EL (cell line): ENCODE measurements at places on chromosomes 1 and 21.

GRCh38 chr1:227244339-227245118, 73.8 kb downstream of the CDC42BPA start:
- DNase-seq: no peak

DNA sequence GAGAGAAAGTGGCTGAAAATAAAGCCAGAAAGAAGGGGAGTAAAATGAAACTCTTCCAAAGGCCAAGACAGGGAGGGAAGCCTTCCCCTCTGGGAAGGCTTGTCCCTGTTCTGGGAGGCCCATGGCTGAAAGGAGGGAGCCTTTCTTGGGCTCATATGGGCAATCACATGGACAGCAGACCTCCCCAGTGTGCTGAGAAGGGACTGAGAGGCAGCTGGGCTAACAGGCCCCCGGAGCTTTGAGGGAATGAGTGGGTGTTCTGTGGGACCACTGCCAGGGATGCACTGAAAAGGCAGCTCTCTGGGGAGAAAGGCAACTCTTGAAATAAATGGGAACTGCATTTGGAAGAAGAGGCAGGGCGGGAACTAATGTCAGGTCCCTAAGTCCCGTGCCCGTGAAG, 39.1 kb downstream of the KANK4 start:
- no peak for DNase-seq

DNA sequence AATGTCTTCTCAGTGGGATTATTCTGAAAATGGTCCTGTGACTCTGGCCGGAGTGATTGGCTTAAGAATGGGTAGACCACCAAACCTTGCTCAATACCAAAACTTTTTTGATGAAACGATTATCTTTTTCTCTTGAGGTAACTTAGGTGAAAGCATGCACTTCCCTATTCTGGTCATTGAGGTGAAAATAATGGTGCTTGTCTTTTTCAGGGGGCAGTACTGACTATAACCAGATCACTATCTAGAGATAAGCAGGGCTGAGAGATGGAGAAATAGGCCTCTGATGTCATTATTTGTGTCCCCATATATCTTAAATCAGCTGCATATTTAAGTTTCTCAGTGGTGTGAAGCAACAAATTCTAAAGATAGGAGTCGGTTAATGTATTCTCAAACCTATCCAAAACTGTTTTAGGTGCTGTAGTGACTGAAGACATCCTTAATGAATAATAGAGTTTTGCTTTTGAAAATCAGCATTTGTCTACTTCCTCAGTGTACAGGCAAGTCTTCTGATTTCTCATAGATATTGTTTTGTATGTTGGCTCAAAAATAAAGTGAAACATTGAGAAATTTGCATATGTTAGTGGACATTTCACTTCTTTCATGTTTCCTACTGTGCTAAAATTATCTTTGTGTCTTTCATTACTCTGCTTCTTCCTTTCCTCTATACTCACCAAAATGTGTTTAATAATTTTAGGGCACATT, 735.3 kb upstream of the ADGRL4 start:
- DNase-seq: no peak

- DNase-seq: no peak
Measured at GRCh38 chr1:75796376-75797272, at the start of gene MSH4. Gene MSH4 (plus strand): TSS chr1:75796882. CDS start chr1:75796986, 104 bp downstream.

- DNase-seq: peak; percentile 38
Measured at GRCh38 chr1:240212556-240212955, 120.9 kb downstream of the FMN2 start.

DNA sequence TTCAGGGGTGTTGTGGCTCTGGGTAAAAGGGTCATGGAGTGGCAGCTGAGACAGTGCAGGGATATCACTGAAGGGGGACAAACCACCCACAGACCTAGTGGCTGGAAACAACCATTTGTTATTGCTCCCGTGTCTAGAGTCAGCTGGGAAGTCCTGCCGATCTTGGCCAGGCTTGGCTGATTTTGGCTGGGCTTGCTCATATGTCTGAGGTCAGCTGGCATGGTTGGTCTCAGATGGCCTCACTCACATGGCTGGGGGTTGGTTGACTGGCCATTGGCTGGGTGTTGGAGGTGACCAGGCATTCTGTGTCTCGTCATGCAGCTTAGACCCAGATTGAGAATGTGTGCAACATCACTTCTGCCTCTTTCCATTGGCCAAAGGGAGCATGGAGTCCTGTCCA, 203.8 kb upstream of the POU3F1 start:
- DNase-seq: no peak

GRCh38 chr1:246113555-246114095, 393.5 kb downstream of the SMYD3 start:
- no peak for DNase-seq

DNA sequence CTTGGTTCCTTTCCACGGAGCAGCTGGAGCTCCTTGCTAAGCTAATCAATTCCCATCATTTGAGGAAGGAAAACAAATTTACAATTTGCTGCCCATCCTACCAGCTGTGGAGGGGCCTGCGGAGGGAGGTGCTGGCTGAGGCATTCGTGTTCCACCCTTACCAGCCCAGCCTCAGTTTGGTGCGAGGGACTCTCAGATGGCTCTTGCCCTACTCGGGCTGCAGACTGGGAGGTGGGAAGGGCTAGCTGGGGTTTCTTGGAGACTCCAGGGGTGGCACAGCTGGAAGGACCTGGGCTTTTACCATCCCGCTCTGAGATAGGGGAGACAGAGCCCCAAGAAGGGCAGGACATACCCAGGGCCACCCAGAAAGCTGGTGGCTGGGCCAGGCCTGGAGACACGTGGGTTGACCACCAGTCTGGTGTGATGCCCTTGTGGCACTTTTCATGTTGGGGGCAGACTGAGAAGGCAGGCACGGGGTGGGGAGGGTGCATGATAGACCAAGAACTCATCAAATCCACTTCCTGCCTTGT, 17.7 kb downstream of the DISP3 start:
- no peak for DNase-seq

GRCh38 chr1:108556066-108556465, 3.8 kb upstream of the EEIG2 start:
- no peak for DNase-seq

GRCh38 chr1:200359610-200360163, 50.1 kb downstream of the ZNF281 start:
- peak; percentile 50 for DNase-seq

DNA sequence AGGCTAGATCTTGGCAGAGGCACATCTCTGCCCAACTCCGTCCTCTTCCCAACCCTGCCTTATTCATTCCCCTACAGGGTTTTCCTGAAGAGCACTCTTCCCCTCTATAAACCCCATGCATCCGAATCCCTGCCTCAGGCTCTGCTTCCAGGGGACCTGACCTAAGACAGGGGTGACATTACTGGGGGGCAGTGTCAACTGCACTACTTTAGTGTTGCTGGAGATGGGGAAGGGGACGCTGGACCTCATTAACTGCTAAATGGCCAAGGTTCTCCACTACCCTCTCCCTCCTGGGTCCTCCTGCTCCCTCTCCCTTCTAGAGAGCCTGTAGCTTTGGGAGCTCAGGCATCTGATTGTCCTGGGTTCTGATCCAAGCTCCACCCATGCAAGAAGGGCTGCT, 126.2 kb downstream of the GRIK3 start:
- no peak for DNase-seq

DNA sequence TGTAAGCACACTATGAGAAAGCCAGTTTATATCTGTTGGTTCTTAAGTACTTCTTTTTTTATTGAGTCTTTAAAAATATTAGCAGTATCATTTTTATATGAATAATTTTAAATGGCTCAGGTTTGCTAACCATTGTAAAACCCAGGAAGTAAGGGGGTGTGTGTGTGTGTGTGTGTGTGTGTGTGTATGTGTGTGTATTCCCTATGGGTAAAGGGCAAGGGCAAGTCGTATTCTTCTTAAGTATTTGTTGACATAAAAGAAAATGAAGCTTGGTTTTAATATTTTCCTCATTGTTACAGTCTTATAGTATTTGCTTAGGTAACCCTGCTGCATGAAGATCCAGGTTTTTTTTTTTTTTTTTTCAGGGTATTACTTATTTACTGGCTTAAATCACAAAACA, 495.0 kb upstream of the B3GALT2 start:
- no peak for DNase-seq

GRCh38 chr1:40723196-40723955, 31.9 kb downstream of the NFYC start:
- no peak for DNase-seq

DNA sequence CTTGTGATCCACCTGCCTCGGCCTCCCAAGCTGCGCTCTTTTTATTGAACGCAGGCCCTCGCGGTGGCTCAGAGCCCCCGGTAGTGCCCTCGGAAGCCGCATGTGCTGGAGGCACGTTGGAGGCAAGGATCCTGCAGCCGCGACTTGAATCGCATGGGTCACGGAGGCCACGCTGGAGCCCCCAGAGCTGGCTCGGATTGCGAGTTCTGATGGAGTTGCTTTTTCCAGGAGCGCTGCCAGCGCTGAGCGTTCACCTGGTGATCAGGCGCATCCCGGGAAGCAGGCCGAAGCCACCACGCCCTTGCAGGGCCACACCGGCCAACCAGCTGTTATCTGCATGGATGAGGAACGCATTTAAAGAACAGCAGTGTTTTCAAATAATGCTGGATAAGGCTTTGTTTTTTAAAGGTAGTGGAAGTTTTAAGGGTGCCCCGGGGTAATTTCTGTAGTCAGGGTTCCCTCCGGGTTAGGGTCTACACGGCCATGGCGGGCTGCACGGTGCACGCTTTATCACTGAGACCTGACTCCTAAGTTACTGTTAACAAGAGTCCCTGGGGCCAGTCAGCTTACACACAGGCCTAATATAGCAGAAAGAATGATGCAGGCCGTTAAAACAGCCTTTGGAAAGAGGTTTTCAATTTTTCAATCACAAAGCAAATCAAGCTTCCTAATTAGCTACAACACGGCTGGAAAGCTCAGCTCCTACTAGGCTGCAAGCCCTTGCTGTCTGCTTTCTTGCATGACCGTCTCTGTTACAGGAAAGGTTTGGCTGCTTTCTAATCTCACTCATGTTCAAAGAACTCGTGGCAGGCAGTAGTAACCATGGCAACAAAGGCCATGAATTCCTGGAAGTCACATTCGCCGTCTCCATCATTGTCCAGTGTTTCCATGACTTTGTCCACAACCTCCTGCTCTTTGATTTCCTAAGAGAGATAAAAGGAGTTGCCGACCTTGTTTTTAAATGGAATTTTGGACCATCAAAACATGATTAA, 6.0 kb downstream of the S100B start:
- DNase-seq: peak; percentile 81

DNA sequence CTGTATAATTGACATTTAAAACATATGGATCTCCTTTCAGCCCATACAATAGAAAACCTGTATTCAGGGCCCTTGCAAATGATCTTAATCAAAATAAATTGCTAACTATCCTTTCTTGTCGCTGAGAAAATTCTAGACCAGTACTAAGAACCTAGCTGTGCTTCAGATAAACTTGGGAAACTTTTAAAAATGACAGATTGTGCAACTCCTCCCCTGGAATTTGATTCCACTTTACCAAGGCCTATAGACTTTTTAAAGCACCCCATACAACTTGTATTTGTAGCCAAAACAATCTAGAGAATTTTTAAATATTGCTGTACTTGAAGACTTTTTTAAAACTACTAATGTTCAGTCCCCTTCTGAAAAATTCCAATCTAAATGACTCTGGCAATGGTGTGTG, 51.6 kb downstream of the ZNF644 start:
- DNase-seq: no peak

- DNase-seq: no peak
Measured at GRCh38 chr1:205067031-205067430, 17.2 kb downstream of the TMEM81 start.

DNA sequence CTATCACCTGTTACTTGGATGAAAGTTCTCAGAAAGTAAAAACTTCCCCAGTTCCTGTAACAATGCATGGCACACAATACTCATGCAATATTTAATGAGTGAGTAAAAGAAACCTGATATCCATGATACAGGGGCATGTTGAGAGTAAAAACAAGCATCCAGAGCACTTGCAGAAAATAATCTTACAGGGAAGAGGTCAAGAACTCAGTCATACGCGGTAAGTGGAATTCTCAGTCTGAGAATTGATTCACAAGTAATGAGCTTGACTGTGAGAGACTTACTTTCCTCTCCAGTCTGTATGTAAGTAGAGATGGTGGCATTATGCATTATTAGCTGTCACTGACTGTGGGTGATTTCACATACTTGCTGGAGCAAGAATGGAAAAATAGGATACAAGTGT, 976.9 kb downstream of the BRINP3 start:
- no peak for DNase-seq

- DNase-seq: no peak
Measured at GRCh38 chr1:46596036-46596435, 8.0 kb downstream of the MKNK1 start.

- no peak for DNase-seq
Measured at GRCh38 chr1:231716879-231717278, 90.3 kb downstream of the DISC1 start.

DNA sequence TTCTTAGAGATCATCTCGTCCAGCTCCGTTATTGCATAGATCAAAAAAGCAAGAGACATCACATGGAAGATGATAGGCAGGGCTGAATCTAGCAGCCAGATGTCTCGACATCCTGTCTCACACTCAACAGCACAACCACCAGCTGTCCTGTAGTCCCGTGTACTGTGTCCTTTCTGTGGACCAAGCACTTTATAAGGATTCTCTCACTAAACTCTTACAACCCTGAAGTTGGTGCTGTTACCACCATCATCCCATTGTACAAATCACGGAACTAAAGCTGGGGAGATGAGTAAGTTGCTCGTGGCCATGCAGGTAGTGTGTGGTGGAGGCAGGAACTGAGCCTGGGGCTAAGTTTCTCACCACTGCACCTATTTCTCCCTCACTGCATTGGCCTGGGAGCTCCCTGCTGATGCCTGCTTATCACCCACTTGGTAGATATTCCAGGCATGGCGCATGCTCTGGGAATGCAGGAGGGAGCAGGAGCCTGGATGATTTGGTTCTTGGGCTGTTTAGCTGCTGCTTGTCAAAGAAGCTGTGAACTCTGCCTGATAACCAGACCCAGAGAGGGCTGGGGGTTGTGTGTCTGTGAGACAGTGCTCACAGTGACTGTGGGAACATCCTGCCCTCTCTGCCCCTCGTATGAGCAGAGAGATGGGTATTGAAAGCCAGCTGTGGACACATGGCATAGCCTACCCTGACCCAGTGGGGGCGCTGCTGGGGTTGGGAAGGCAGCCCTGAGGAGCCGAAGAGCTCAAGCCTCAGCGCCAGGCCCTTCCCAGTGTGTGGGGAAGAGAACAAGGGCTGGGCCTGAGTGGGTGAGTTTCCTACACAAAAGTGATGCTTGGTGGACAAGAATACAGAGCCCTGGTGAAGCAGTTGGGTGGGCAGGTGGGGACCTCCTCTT, 13.6 kb downstream of the PPFIA4 start:
- no peak for DNase-seq

- DNase-seq: no peak
Measured at GRCh38 chr1:202127836-202128622, 5.3 kb downstream of the GPR37L1 start.

- DNase-seq: peak; percentile 47
Measured at GRCh38 chr1:55071477-55071876, 32.1 kb downstream of the PCSK9 start.

- DNase-seq: no peak
Measured at GRCh38 chr1:206744683-206745082, 25.9 kb upstream of the IL19 start.

DNA sequence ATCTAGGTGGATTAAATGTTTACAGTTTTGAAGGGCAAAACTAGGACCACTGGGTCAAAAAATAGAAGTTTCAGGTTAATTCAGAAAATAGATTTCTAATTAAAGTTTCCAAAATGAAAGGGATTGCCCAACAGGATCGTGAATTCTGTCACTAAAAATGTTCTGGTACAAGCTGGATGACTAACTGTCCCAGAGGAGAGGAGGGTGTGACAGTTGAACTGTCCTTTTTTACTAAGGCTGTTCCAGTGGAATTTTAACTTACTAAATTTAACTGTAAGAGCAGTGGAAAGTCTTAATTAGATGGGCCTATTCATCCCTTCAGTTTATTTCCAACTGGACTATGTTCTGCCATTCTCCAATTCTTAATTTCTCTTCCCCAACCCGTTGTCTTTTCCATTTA, 7.2 kb downstream of the SNX7 start:
- no peak for DNase-seq
